ENCODE measurements at places on chromosomes 2 and 18.

DNA sequence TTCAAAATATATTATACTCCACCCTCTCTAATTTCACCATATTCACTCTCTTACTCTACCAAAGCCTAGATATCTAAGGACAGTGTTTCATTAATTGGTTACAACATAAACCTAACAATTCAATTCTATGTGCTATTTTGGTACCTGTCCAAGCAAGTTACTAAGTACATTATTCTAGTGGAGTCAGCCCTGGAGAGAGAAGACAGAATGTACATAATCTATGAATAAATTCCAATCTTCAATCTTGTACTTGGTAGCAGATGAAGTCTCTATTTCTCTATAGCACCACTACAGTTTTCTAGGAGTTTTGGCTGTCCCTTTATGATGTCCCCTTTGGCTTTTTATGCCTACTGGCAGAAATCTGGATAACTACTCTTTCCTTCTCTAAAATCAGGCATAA, 27.6 kb downstream of the NMUR1 start:
- DNase-seq, result no peak

DNA sequence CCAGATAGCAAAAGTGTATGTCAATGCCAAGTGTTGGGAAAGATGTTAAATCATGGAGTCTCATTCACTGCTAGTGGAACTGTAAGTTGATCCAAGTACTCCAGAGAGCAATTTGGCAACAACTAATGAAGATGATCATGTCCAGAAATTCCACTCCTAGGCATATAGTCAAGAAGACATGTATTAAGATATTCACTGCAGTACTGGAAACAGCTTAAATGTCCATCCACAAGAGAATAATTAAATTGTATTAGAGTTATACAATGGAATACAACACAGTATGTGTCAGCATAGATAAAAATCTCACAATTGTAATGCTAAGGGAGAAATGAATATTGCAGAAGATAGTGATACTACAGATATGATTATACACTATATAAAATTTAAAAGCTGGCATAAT, 15.2 kb upstream of the LBH start:
- DNase-seq, result peak; percentile 31

DNA sequence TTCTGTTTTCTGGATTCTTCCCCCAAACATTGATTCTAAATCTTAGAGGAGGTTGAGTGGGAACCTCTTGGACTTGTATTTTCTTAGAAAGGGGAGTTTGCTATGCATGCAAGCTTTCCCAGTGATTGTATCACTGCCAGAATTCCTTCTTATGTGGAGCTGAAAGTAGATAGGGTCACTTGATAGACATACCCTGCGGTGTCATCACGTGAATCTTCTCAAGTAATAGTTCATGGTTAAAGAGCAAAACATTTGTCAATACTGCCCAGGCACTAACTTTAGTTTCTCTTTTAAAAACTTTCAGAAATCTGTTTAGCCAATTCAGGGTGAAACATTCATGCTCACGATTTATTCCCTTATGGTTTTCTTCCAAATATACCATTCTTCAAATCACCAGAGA, 6.4 kb downstream of the PMAIP1 start:
- DNase-seq, result no peak

GRCh38 chr2:150081775-150082481, 405.5 kb downstream of the RND3 start:
- peak; percentile 62 for DNase-seq

DNA sequence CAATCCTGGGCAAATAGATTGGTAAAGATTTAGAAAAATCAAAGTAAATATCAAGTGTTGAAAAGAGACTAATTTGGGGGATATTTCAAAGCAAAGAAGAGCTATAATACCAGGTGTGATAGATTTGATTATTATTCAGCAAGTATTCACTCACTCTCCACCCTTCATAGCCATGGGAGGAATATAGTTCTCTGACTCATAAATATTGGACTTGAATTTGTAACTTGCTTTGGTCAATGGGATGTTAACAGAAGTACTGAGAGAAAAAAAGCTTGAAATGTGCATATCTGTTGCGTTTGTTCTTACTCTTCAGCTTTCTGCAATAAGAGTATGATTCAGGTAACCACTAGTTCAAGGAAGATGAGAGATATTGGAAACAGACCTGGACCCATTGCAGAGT, 54.5 kb upstream of the IKZF2 start:
- DNase-seq, result no peak

DNA sequence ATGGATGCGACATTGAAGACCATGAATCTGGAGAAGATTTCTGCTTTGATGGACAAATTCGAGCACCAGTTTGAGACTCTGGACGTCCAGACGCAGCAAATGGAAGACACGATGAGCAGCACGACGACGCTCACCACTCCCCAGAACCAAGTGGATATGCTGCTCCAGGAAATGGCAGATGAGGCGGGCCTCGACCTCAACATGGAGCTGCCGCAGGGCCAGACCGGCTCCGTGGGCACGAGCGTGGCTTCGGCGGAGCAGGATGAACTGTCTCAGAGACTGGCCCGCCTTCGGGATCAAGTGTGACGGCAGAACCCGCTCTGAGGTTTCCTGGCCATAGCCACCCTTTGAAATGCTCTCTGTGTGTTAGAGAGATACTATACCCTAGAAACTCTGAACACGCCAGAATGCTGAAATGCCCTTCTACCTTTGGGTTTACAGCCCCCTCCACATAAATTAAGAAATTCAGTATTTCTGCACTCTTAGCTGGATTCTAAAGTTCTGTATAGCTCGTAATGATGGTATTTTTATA, 659 bp downstream of the CHMP1B start:
- DNase-seq, result no peak

DNA sequence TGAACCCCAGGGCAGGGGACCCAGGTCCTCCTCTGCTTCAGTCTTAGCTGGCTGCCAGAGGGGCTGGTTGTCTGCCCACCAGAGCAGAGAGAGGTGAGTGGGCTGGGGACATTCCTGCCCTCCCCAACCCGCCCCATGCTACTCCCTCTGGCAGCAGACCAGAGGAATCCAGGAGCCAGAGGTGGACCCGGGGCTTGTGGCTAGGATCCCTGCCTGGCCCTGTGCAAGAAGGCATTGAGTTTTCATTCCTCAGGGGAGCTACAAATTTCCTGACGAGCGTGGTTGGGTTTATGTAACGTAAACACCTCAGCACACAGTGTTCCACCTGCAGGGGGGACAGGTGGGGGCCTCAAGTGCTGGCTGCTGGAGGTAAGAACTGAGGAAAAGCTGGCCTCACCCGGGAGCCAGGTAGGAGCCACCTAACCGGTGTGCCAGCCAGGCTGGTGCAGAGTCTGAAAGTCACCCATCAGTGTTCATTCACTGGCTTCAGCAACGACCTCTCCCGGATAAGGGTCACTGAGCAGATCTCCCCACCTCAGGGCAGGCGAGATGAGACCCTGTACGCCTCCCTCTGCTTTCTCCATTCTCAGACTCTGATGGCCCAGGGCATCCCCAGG, 246.8 kb downstream of the DYSF start:
- DNase-seq, result no peak

- no peak for DNase-seq
Measured at GRCh38 chr18:52715991-52716390, 376.0 kb downstream of the DCC start.

GRCh38 chr2:240825476-240825875, 5.5 kb upstream of the KIF1A start:
- no peak for DNase-seq

- DNase-seq, result peak; percentile 74
Measured at GRCh38 chr2:41853427-41854191, 194.2 kb upstream of the PKDCC start.

GRCh38 chr2:232416521-232417470, 10.2 kb downstream of the ALPG start:
- no peak for DNase-seq

DNA sequence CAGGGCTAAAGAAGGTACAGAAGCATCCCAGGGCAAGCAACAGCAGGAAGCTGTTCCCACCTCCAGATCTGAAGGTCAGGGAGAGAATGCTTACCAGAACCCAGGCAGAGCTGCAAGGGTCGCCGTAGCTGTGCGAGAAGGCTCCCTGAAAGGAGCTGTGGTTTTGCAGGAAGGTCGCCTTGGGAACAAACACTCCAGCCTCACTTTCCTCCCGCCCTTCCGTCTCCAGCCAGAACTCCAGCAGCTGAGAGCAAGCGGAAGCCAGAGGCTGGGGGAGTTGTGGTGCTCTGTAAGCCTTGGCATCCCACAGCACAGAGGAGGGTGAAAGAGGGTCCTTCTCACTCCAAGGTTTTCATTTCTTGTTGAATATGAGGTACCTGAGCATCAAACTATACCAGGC, 18.3 kb upstream of the ICOS start:
- peak; percentile 28 for DNase-seq

DNA sequence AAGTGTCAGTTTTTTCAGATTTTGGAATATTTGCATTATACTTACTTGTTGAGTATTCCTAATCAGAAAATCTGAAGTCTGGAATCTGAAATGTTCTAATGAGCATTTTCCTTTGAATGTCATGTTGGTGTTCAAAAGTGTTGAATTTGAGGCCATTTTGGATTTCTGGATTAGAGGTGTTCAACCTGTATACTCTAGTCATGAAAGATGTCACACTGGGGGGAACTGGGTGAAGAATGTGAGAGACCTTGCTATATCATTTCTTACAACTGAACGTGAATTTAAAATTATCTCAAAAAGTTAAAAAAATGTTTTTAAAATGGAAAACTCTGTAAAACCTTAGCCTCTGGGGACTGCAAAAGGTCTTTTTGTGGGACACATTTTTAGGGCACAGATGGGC, 384.5 kb downstream of the NBAS start:
- DNase-seq, result no peak

- DNase-seq, result no peak
Measured at GRCh38 chr2:26889796-26890195, 41.9 kb downstream of the DPYSL5 start.

DNA sequence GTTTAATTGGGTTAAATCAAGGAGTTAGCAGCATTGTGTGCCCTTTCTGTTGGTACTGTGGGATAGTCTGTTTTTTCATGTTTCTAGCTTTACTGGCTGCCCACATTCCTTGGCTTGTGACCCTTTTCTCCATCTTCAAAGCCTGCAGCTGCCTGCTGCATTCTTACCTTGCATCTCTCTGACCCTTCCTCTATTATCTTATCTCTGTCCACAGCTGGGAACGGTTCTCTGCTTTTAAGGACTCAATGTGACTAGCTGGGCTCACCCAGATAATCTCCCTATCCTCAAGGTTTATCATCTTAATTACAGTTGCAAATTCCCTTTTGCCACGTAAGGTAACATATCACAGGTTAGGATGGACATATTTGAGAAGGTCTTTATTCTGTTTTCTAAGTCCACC, 199.7 kb downstream of the KCNS3 start:
- DNase-seq, result no peak

GRCh38 chr2:111049792-111050640, 70.7 kb upstream of the BCL2L11 start:
- no peak for DNase-seq
